ENCODE measurements at places on chromosomes 1 and 21.

DNA sequence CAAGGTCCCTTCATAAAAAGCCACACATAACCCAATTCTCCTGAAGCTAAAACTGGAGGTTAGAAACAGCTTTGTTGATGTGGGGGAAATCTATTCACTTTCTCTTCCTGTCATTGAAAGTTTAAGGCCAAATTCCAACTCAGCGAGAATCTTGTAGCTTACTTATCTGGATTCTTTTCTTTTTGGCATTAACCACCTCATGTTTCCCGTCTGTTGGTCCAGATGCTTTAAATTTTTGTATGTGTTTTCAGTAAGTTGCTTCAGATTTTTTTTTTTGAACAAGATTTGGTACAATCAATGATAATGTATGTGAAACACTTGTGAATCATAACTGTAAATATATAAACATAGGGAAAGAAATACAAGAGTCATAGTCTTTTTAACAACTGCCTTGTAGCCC, 33.7 kb upstream of the NEK7 start:
- no peak for DNase-seq

GRCh38 chr1:211196880-211197279, 62.3 kb upstream of the RCOR3 start:
- DNase-seq: no peak

DNA sequence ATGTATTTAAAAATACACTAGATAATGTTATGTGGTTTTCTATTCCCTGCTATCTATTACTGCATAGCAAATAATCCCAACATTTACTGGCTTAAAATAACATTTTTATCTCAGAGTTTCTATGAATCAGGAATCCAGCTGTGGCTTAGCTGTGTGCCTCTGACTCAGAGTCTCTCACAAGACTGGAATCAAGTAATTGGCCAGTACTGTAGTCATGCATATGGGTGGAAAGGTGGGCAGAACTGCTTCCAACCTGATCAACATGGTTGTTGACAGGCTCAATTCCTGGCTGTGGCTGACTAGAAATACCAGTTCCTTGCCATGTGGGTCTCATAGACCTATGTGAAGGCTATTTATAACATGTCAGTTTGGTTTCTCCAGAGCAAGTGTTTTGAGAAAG, 131.8 kb downstream of the PDE4B start:
- DNase-seq: no peak

DNA sequence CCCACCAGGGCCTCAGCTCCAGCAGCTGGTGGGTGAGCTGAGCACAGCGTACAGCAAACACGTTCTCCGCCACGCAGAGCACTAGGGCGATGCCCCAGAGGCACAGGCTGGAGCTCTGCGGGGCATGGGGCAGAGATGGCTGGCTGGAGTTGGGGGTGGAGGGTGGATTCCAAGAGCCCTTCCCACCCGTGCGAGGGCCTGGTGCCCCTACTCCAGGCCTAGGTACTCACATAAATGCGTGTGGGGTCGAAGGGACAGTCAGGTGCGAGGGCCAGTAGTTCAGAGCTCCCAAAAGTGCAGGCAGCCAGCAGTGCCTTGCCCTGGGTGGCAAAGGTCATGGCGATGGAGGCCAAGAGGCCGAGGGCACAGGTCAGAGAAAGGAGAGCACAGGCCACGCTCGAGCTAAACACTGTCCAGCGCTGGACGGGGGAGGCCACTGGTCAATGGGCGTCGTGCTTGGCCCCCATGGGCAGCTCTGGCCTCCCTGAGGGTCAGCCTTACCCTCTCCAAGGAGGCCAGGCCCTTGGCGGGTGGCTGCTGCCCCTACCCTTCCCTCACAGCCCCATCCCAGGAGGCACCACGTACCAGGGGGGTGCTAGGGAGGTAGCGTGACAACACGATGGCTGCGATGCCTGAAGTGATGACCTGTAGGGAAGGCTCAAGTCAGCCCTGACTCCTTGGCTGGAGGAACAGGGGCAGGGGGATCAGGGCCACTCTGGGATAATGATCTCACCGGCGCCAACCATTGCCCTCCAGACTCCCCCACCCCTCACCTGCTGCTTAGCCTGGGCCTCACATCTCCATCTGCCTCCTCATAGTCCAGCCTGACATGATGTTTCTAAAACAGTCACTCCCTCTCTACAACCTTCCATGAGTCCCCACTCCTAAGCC, 5.6 kb downstream of the TMEM54 start:
- DNase-seq: no peak

GRCh38 chr1:100539836-100540536, 2.0 kb downstream of the GPR88 start:
- peak; percentile 22 for DNase-seq

- no peak for DNase-seq
Observed at GRCh38 chr1:245301162-245301580, 146.4 kb downstream of the KIF26B start.

- no peak for DNase-seq
Observed at GRCh38 chr1:151887028-151887427, 22.3 kb downstream of the THEM4 start.

DNA sequence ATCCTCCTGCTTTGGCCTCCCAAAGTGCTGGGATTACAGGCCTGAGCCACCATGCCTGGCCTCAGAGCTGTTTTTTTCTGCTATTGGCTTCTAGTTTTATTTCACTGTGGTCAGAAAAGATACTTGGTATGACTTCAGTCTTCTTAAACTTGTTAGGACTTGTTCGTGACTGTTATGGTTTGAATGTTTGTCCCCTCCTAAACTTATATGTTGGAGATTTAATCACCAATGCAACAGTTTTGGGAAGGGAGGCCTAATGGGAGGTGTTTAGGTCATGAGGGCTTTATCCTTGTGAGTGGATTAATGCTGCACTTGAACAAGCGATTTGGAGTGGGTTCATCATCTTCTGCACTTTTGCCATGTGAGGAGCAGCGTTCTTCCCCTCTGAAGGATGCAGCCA, 24.5 kb upstream of the SOD1 start:
- DNase-seq: no peak

DNA sequence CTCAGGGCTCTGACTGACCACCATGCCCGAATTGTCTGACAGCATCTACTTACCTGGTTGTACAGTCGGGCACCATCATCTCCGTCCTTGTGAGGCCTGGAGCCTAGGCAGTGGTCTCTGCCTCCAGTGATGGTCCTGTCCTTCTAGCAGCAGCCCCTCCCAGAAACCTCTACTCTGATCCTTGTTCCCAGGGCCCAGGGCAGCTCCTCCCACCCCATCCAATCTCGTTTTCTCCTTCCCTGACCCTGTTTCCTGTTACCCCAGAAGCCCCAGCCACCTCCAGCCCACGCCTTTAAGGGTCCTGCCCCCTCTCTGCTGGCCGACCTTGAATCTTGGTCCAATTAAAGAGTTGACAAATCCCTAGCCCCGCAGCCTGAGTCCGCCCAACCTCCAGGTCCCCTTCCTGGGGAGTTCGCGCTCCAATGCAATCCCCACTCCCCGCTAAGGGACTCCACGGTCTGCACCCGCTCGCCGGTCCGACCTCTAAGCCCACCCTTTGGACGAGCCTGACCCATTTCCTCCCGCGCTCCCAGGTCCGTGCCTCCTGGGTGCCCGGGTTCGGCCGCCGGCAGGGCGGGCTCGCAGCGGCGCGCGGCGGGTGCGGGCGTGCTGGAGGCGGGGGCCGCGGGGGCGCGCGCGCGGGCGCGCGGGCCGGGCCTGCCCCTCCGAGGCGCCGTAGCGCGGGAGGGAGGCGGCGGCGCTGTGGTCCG, at the start of gene B4GALT2:
Gene B4GALT2, plus strand, starts transcription at position 660 of the 710 bp plus-strand sequence. CDS start 1,951 bp downstream, outside the sequence.
- peak; percentile 58 for DNase-seq

GRCh38 chr1:240801442-240801841, 189.5 kb upstream of the GREM2 start:
- DNase-seq: no peak

- DNase-seq: no peak
Observed at GRCh38 chr1:68218490-68218889, 13.8 kb downstream of the WLS start.

DNA sequence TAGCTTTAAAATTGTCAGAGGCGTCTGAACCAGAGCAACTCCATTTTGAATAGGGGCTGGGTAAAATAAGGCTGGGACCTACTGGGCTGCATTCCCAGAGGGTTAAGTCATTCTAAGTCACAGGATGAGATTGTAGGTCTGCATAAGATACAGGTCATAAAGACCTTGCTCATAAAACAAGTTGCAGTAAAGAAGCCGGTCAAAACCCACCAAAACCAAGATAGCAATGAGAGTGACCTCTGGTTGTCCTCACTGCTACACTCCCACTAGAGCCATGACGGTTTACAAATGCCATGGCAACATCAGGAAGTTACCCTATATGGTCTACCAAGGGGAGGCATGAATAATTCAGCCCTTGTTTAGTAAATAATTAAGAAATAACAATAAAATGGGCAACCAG, 143.6 kb downstream of the GABPA start:
- DNase-seq: no peak

DNA sequence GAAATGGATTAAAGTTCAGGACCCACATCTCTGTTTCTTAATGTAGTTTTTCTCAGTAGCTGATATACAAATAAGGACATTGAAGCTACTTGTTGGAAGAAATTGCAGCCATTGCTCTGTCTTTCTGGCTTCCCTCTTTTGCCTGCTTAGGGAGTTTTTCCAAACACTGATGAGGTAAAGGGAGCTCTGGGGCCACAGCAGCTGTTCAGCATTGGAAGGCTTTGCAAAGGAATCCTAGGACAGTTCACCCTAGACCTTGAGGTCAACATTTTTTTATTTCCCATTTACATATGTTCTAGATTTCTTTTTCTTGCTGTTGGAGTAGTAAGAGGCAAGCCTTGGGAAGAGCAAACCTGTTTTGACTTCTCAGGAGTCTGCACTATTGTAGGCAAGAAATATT, 126.9 kb upstream of the PLPPR5 start:
- no peak for DNase-seq

DNA sequence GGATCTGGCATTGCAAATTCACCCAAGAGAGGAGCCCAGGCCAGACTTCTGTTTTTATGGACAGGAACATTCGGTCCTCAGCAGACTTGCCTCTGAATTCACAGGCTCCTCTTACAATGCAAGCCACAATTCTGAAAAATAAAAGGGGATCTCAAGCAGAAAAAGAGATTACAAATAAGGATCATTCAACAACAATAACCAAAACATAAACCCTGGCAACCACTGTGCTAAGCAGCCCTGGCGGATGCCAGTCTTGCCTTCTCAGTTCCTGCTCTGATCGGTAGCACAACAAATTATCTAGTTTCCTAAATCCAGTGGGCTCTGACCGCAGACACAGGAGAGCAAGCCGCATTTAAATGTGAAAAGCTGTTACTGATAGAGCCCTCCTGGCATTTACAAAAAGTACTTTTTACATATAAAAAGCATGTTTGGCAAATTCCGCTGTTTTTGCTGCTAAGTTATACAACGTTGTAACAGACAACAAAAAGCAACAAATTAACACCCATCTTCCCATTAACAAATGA, 123.4 kb upstream of the FOXD3 start:
- DNase-seq: no peak

DNA sequence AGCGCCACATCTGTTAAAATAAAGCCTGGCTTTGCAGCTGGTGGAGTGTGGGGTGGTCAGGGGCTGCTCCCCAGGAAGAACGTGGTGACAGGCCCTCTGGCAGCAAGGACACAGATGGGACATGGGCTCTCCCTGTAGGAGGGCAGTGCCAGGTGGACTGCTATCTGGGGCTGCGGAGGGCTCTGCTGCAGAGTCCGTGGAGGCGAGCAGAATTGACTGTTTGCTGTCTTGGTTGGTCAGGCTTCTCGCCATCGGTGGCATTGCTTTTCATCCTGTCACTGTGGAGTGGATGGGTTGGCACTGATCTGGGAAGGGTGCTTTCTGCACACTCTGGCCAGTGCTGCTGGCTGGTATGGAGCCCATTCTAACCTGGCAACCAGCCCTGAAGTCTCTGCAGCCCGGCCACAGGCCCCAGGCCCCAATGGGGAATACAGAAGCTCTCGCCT, 103.0 kb downstream of the LAMC2 start:
- DNase-seq: no peak

DNA sequence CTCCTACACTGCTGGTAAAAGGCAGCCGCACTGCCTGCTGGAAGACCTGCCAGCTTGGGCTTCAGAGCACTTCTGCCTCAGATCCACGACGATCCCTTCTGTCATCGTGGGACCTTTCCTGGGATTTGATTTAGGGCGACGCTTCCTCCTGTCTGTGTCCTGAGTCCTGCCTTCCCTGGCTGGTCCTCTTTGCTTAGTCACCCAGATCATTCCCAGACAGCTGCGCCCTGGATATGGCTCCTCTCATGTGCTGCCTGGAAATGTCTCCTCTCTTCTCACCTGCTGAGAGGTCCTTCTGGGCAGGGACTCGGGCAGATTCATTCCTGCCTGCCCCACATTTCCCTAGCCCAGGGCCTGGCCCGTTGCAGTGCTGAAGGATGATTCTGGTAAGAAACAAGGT, 72.4 kb upstream of the POU3F1 start:
- no peak for DNase-seq

- no peak for DNase-seq
Observed at GRCh38 chr1:14511166-14511680, 87.3 kb upstream of the KAZN start.

- DNase-seq: no peak
Observed at GRCh38 chr21:37579356-37579755, 212.8 kb downstream of the DYRK1A start.

DNA sequence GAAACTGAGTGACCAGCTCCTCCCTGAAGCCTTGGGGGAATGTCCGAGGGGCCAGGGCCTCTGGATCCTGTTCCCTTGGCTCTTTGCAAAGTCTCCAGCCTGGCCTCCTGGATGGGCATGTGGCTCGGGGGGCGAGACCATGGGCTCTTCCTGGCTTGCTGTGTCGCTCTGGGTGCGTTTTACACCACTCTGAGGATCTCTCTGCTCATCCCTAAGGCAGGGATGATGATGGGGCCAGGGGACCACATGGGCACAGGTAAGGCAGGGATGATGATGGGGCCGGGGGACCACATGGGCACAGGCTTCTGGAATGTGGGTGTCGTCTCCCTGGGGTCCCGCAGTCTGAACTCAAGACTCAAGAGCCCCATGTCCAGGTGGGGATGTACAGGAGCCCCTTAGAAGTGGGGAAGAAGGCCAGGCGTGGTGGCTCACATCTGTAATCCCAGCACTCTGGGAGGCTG, 17.7 kb downstream of the TP73 start:
- no peak for DNase-seq

All from activated naive CD8-positive, alpha-beta T cell treated with anti-CD3 and anti-CD28 coated beads, Interleukin-2, amount 50 U/mL, for 24 hours (primary cell).